ENCODE measurements at places on chromosomes 5 and 9.

- DNase-seq = no peak
Observed at GRCh38 chr9:133294257-133294656, 19.3 kb upstream of the ABO start.

GRCh38 chr9:106980551-106981101, 117.7 kb downstream of the ZNF462 start:
- DNase-seq = no peak

DNA sequence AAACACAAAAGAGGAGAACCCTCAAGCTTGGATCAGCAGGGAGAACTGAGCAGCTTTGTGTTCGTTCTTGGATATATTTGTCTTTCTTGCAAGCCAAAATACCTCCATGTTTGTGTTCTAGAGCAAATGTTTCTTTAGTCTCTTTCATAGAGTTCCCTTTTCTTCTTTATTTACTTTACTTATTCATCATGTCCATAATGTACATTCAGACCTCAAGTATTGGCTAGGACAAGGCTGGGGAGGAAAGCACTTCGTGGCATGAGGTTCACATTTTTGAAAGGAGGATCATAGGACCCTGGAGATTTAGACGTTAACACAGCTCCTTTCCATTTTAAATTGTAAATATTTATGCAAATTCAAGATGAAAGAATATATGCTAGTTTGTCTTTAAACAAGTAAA, 590.2 kb upstream of the MEF2C start:
- no peak for DNase-seq

GRCh38 chr5:17090839-17091238, 126.6 kb upstream of the BASP1 start:
- DNase-seq = no peak

DNA sequence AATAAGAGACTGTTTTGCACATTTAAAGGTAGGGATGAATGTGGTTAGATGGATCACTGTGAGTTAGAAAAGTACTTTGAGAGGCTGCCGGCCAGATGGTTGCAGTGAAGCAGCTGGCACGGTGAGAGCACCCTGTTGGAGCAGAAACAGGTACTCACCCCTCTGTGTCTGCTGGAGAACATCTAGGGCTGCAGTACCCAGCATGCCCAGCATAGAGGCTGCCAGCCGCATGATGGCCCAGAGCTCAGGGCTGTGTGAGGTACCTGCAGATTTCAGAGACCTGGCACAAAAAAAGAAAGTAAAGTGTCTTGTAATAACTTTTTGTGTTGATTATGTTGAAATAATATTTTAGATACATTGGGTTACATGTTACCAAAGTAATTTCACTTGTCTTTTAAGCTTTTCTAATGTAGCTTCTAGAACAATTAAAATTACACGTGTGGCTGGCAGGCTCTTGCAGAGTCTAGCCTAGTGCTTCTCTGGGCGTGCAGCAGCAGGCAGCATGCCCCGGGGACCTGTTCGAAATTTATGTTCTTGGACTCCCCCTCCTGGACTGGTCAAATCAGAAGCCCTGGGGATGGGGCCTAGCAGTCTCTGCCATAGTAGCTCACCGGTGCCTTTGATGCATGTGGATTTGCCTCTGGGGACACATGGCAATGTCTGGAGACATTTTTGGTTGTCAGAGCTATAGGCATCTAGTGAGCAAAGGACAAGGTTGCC, 11.1 kb downstream of the WDR5 start:
- no peak for DNase-seq

All from CD4-positive, CD25-positive, alpha-beta regulatory T cell (primary cell).